ENCODE measurements at places on chromosomes 7 and 10.
A peak's percentile ranks its signal among the peaks of the same experiment; 100 is the strongest.

- DNase-seq = peak; percentile 93
These were observed 164.3 kb downstream of the SUGCT start for GRCh38 chr7:40299097-40299496.

DNA sequence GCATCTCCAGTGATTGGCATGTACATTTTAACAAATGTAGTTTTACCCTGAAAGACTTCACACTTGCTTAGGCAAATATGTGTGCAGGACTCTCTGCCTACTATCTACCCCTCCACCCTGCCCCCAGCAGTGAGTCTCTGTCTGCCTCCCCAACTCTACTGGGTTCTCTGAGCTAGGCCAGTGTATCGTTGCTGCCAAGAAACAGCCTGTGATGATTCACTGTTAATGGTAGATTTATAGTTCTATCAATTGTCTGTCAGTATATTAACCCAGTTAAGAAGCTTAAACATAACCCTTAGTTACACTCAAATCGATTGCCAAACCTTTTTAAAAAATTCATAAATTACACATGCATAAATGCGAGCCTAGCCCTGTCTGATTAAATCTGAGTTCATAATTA lies 137.0 kb downstream of the SND1 start:
- DNase-seq = no peak

GRCh38 chr7:142313528-142313927 lies 55.7 kb upstream of the PRSS58 start:
- DNase-seq = no peak

GRCh38 chr7:24931844-24932243 lies 48.1 kb downstream of the OSBPL3 start:
- no peak for DNase-seq

- no peak for DNase-seq
These were observed 41.9 kb downstream of the DGKI start for GRCh38 chr7:137804836-137805235.

DNA sequence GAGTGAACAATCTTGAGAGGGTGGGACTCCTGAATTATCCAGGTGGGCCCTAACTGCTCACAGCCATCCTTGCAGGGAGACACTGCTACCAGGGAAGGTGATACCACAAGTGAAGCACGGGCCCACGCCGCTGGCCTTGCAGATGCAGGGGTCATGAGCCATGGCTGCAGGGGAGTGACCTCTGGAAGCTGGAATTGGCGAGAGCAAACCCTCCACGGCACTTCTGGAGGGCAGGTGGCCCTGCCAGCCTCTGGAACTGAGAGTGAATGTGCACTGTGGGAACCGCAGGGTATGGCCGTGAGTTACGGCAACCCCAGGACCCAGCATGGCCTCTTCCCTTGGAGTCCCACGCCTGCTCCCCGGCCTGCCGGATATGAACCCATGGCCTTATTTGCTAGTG lies 37.5 kb downstream of the STK32C start:
- no peak for DNase-seq

DNA sequence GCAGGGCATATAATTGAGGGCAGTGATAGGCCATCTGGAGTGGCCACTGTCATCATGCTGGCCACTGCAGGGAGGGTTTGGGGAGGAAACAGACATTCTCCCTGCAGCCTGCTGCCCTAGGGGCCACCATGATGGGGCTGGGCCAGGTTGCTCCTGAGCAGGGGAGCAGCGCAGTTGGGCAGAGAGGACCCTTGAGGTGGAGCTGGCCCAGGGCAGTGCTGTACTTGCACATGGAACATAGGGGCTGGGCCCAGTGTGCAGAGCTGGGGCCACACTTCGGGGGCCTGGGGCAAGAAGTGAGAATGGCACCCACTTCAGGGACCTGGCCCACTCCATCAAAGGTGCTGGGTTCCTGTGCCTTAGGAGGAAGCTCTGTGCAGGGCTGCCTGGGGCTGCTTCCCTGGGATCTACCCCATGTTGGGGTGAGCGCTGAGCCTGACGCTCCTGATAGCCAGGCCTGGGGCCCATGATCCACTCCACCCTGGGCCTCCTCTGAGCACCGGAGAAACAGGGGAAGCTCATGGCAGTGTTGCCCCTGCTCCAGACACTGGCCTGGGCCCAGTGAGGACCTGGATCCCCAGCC lies 21.3 kb upstream of the NUB1 start:
- DNase-seq = peak; percentile 32

- no peak for DNase-seq
These were observed 207.6 kb upstream of the LYZL1 start for GRCh38 chr10:29081231-29081630.

GRCh38 chr7:93039786-93040185 lies 78.0 kb downstream of the SAMD9 start:
- no peak for DNase-seq

DNA sequence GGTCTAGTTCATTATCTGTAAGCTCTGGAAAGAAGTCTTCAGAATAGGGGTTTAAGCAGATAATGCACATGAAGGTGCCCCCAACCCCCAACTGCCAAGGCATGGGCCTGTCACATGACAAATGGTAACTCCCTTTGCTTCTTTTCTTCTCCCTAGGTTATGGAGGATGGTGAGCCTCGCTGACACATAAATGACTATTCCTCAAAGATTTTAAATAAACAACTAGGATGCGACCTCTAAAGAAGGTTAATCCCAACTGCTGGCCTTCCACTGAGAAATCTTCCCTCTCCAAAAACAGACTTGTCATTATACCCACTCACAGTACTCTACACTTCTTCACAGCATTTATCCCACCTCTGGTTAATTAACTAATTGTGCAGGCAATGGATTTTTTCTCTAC lies 75.7 kb upstream of the FAM133B start:
- DNase-seq = no peak

DNA sequence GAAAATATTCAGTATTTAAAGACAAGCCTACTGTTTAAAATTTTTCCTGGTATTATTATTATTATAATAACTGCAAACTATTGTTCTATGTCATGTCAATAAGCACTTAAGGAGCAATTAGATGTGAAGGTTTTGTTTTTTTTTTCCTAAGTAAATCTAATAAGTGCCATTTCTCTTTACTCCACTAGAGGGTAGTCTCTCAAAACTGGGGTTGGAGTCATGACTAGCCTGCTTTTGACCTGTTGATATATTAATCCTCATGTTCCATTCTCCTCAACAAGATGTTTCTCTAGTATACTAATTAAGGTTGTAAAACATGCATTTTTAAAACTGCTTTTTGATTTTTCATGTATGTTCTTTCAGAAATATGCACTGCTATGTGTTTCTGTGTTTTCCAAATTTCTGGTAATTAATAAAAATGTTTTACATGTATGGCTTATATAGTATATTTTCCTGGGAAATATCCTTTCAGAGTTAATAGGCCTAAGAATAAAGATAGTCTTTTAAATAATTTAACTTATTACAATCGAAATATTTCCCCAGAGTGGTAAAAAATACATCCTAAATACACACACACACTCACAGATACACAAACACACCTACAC lies 1.0 kb upstream of the LRRN3 start:
- no peak for DNase-seq

- no peak for DNase-seq
These were observed 705 bp downstream of the SLF2 start for GRCh38 chr10:100913470-100913865.

GRCh38 chr7:684416-684815 lies 42.1 kb upstream of the DNAAF5 start:
- no peak for DNase-seq

DNA sequence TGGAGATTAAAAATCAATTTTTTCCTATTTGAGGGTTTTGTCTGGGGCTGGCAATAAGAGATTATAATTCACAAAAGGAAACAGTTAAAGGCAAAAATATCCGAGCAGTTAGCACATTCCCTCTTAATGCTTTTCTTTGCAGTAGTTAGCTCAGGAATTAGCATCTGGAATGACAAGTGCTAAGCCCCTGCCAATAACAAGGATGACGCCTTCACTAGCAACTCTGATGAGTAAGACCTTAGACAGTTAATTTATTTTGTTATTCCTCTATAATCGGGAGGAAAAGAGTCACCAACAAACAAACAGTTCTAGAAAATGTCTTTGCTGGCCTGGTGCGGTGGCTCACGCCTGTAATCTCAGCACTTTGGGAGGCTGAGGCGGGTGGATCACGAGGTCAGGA lies 151.3 kb downstream of the TRIL start:
- DNase-seq = no peak

Measured in islet precursor cell (in vitro differentiated cells).